ENCODE measurements at places on chromosomes 5 and 9.

GRCh38 chr9:94030318-94031179 is 53.7 kb upstream of the PTPDC1 start:
- DNase-seq: peak; percentile 68

GRCh38 chr5:58551492-58551891 is 31.4 kb upstream of the RAB3C start:
- DNase-seq: no peak

GRCh38 chr5:127001621-127002296 is 28.6 kb downstream of the MARCHF3 start:
- no peak for DNase-seq

- no peak for DNase-seq
Measured at GRCh38 chr9:126208216-126208758, 118.3 kb upstream of the MVB12B start.

- DNase-seq: no peak
Measured at GRCh38 chr9:106691627-106692026, 171.3 kb upstream of the ZNF462 start.

GRCh38 chr9:22813529-22813928 is 366.9 kb downstream of the DMRTA1 start:
- no peak for DNase-seq

DNA sequence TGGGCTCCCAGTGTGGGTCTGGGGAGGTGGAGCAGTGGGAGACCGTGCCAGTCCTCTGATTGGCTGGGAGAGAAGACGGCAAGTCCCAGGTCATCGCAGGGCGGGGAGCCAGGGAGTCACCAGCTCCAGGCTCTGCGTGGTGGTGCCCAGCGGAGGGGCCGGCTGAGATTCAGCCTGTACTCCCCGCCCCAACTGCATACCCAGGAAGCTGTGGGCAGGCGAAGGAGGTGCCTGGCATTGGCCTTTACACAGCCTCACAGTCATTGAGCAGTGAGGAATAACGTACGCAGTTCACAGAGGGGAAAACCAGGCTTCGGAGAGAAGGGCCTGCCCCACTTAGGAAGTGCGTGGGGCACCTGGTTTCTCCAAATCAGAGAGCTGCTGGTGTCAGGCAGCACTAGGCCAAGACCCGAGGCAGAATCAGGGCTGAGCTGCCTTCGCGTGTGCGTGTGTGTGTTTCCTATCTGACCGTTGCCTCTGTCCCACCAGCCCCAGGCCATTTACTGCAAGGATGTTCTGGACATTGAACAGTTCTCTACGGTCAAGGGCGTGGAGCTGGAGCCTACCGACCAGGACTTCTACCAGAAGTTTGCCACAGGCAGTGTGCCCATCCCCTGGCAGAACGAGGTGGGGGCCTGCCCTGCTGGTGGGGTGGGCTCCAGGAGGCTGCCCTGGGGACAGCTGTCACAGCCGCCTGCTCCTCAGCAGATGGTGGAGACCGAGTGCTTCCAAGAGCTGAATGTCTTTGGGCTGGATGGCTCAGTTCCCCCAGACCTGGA is 6.2 kb upstream of the PRR7 start:
- peak; percentile 55 for DNase-seq

- no peak for DNase-seq
Measured at GRCh38 chr9:137989156-137989555, 111.6 kb downstream of the CACNA1B start.

DNA sequence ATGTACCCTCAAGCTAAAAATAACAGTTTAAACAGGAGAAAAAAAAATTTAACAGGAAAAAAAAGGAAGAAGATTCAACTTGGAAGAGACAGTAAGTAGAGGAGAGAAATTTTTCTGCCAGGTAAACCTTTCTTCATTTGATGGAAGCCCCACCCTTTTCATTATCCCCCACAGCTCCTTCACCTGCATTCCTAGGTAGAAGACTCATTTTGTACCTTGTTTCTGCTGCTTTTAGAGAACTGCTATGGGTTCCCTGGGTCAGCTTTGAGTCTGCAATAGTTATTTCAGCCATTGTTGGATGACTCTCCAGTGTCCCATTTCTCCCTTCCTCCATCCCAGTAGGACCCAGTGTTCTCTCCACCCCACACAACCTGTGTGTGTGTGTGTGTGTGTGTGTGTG is 74.1 kb upstream of the CPEB4 start:
- DNase-seq: no peak

DNA sequence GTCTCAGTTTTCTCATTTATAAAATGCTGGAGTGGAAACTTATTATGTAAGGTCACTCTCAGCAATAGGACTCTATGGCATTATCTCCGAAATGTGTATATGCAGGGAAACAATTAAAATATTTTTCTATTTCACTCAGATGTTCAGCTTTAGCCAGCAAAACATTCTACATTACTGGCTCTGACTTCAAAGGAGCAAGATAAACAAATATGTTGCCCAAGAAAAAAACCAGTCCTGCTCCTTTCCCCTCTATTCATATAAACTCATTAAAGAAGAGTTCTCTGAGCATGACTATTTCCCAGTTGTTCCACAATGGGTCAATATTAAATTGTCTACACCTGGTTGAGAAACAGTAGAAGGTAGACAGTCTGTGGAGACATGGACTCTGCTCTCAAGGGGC is 155.0 kb downstream of the NPR3 start:
- no peak for DNase-seq

DNA sequence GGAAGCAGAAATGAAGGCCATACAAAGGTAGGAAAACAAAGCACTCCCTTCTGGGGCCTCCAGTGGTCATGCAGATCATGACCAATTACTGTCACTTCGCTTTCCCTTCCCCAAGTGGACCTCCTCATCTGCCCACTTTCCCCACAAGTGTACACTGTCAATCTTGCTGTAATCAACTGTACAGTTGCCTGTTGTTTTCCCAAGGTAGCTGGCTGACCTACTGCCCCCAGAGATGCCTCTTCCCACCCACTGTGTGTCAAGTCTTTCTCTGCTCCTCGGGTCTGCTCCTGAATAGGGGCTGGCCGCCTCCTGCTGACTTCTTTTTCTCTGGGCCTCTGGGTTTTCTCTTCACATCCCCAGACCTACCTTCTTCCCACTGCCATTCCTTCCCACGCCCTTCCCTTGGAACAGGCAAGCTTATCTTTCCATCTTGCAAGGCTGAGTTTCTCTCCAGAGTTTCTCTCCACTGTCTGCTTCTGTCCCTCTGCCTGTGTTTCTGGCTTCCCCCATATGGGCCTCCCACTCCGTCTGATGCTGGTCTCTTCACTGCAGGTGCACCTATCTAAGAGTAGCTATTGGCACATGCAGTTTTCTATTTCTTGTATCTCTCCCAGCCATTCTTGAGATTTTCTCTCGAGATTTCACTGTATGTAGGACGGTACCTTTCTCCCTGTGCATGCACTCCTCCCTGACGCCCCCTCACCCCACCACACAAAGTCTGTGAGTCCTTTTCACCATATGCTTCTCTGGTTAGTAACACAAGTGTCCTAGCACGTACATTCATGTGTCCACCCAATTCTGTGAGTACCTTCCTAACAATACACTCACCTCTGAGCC is 2.4 kb downstream of the ELL2 start:
- no peak for DNase-seq

DNA sequence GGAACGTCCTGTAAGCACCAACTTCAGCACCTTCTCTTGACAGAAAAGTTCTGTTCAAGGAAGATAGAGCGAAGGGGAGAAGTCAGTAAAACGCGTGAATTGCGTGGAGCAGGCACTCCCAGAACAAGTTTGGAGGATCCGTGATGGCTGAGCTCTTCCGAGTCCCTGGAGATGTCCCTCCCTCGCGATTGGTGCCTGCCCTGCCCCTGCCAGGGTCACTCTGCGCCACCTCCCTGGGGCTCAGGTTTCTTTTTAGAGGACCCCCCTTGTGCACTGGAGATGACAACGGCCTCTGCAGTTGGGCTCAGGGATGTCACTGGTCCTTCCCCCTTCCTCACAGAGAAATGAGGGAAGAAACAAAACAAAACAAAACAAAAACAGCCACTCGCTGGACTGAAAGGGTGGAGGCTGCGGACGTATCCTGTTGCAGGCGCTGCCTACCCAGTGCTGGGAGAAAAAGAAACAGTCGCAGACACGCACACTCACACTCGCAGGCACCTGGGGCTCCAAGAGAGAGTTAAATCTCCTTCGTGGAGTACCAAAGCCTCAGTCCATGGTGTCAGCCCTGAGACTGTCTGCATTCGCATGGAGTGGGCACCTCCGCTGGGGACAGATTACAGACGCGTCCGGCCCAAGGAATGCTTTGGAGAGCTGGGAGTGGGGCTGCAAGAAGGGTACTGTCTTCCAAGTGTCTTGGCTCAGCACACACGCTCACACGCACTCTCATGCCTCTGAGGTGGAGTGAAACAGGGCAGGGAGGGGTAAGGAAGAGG is 512.7 kb downstream of the SLCO4C1 start:
- DNase-seq: no peak

- no peak for DNase-seq
Measured at GRCh38 chr5:128920345-128921215, 44.7 kb upstream of the SLC27A6 start.

DNA sequence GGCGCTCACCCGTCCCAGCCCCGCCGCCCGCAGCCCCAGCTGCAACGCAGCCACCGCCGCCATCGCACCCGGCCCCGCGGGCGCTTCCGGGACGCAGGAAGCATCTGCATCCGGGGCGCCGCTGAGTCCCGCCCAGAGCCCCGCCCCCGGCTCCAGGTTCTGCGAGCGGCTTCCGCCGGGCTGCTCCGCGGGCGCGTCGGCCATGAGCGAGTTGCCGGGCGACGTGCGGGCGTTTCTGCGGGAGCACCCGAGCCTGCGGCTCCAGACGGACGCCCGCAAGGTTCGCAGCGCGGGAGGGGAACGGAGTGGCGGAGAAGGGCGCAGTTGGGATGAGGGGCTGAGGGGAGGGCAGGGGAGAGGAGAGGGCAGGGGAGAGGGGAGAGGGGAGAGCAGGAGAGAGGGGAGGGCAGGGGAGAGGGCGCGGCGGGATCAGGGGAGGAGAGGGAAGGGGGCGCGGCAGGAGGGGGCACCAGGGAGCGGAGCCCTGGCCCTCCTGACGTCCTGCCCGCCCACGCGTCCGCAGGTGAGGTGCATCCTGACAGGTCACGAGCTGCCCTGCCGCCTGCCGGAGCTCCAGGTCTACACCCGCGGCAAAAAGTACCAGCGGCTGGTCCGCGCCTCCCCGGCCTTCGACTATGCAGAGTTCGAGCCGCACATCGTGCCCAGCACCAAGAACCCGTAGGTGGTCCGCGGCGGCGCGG is at the start of the genes SURF1 and SURF2:
Gene SURF1, minus strand, starts transcription at position 97 of the 701 bp plus-strand sequence. Its CDS starts 34 bp downstream, at position 63.
Gene SURF2, plus strand, starts transcription at position 160 of the 701 bp plus-strand sequence. Its CDS starts 43 bp downstream, at position 203.
- peak; percentile 86 for DNase-seq

DNA sequence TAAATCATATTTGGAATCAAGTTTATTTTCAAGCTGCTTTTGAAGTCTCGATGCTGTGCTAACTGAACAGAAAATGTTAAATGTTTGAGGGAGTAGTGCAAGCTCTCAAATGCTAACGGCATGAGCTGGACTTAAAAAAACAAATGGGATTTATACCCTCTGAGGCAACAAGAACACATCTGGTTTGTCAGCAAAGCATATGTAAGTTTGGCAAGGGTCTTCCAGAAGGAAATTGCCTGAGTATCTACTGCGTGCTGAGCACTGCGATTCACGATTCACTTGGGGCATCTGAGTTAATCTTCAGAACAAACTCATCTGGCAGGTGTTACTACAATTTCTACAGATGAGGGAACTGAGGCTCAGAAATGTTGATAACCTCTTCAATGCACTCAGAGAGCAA is 98.4 kb upstream of the C9orf72 start:
- no peak for DNase-seq

- no peak for DNase-seq
Measured at GRCh38 chr9:129809346-129809745, 6.4 kb downstream of the TOR1B start.

GRCh38 chr5:95401626-95402025 is 10.5 kb downstream of the FAM81B start:
- DNase-seq: no peak

DNA sequence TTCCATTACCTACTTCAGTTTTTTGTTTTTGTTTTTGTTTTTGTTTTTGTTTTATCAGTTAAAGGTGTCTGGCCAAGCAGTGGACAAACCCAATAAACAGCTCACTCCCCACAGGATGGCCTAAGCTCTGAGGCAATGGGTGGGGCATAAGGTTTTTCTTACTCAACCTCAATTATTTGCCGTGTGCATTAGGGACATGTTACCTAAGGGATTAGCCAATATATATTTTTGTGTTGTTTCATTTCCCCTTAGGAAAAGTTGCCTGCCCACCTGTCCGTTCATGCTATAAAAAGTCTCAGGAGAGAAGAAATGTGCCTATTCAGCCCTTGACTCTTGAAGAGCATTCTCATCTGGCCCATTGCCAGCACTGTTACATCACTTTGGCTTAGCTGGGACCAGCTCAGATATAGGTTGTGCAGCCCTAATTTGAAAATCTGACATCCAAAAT is 7.3 kb downstream of the SH3RF2 start:
- DNase-seq: no peak

- no peak for DNase-seq
Measured at GRCh38 chr5:136191304-136192014, 1.5 kb downstream of the SMIM32 start.

- no peak for DNase-seq
Measured at GRCh38 chr5:5688194-5688924, 265.9 kb downstream of the ICE1 start.

DNA sequence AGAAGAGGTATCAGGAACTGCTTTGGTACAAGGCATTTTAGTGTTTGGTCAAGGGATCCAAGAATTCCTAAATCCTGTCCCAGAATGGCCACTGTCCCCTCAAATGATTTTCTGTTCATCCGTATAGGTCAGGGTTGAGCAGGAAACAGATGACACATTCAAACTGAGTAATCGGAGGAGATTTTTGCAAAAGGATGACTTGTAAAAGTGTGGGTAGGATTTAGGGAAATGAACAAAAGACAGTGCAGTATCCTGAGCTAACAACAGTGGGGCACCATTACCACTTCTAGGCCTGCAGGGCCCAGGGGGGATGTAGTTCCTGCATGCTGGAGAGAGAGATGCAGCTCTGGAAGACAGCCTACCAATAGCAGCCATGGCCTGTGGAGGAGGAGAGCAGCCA is 290.1 kb downstream of the ZSWIM6 start:
- no peak for DNase-seq

DNA sequence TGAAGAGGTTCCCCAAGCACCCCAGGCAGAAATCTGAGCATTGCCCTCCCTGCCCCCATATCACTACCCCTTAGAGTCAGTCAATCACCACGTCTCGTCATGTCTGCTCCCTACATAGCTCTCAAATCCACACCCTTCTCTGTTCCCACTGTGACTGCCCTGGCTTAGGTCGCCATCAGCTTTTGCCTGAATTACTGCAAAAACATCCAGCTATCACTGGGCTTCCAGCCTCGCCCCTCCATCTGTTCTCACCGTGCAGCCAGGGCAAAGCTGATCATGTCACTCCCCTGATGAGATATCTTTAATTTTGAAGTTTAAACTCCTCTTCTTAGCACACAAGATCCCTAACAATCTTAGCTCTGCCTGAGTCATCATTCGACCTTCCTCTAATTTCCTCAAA is 89.6 kb upstream of the TBC1D2 start:
- DNase-seq: no peak

DNA sequence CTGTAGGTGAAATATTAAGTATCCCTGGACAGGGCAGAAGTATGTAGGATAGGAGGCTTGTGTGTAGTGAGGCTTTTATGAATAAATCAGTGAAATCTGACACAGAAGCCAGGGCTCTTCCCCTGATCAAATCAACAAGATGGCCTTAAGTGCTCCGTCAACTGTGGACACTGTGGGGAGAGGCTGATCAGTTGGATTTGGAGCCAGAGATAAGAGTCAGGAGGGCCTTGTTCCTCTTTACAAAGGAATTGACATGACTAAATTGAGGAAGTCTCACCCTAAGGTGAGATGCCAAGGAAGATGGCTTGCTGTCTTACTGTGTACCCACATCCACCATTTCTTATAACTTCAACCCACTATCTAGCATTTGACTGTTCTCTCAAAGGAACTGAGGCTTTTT is 91.6 kb upstream of the PRRC1 start:
- DNase-seq: no peak
